Stromal cell of bone marrow (primary cell): ENCODE measurements at places on chromosomes 11 and 22.

GRCh38 chr22:49014227-49015201 is 813.2 kb downstream of the BRD1 start:
- DNase-seq = no peak

DNA sequence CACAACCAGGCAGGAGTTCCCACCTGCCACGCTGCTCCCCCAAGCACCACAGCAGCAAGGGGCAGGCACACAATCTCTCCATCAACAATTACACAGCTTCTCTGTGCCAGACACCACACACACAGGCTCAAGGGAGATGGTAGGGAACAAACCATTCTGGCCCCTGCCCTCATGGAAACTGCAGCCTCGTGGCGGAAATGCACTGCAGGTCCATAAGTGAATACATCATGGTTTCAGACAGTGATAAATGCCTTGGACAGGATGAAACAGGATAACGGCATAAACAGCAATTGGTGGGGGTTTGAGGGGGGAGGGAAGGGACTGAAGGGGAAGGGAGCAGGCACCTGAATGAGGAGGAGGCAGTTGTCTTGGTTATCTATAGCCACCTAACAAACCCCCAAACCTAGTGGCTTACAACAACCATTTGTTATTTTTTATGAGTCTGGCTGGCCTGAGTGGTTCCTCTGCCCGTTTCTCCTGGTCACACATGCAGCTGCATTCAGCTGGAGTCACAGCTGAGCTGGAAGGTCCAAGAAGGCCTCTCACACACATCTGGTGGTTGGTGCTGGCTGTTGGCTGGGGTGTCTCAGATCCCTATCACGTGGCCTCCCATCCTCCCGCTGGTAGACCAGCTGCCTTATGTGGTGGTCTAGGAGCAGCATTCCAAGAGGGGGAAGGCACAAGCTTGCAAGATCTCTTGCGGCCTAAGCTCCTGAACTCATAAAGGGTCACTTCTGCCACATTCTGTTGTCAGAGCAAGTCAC is 15.0 kb upstream of the YWHAH start:
- no peak for DNase-seq

- no peak for DNase-seq
Measured at GRCh38 chr11:79119491-79120284, 321.1 kb downstream of the TENM4 start.

GRCh38 chr11:1197431-1197885 is 25.4 kb upstream of the MUC5B start:
- no peak for DNase-seq

DNA sequence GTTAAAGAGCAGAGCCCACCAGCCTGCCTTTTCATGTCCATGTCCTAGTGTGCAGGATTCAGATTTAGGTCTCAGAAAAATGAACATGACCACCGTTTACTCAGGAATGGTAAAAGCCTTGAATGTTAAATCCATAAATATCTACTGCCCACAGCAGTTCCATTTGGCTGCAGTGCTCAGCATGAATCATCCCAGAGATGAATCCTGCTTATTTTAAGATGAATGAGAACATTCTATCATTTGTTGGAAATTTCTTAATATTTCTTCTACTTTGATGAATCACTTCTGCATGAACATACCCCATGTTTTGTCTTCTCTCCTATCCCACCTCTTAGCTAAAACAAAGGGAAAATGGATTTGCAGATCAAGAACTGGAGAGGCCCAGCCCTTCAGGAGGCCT is 47.5 kb upstream of the AQP11 start:
- DNase-seq = peak; percentile 70

- DNase-seq = no peak
Measured at GRCh38 chr11:83643115-83643514, 356.9 kb upstream of the CCDC90B start.

DNA sequence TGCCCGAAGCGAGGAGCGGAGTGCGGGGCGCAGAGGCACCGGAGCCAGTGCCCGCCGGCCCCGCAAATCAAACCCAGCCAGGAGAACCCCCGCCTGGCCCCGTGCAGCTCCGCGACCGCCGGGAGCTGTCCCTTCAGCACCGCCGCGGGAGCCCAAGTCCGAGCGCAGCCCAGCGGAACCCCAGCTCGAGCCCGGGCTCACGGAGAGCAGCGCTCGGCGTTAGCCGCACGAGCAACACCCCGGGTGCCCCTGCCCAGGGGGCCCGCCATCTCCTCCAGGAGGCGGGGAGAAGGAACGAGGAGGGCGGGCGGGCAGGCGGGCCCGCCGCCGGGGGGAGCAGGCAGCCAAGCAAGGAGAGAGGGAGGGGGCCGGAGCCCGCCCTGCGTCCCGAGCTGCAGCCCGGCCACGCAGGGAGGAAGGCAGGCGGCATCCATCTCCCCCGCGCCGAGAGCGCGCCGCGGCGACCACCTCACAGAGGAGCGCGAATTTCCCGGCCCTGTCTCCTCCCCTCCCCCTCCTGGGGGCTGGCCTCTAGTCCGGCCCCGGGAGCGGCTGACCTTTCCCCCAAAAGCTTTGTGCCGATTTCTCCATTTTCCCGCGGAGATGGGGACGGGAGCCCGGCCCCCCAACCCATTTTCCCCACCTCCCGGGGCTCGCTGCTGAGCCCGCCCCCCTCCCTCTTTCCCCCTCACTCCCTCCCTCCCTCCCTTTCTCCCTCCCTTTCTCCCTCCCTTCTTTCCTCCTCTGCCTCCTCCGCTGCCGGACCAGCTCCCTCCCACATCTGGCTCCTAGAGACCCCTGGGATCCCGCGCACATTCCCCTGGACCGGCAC is 621 bp downstream of the KCNC1 start:
- DNase-seq = peak; percentile 41

DNA sequence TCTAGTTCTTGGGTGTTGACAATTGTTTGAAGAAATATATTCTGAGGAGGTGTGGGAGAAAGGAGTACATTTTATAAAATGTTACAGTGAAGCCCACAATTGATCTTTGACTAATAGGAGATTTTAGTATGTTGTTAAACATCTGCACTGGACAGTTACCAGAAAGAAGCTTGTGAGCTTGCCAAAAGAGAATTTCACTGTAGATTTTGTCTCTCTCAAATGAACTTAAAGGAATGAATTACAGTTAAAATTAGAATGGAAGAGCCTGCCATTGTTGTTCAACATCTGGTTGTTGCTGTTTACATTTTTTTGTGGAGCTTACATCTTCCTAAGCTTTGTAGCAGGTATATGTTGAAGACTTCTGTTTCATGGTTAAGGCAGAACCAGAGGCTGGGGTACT is 620.5 kb upstream of the CCDC179 start:
- DNase-seq = no peak

DNA sequence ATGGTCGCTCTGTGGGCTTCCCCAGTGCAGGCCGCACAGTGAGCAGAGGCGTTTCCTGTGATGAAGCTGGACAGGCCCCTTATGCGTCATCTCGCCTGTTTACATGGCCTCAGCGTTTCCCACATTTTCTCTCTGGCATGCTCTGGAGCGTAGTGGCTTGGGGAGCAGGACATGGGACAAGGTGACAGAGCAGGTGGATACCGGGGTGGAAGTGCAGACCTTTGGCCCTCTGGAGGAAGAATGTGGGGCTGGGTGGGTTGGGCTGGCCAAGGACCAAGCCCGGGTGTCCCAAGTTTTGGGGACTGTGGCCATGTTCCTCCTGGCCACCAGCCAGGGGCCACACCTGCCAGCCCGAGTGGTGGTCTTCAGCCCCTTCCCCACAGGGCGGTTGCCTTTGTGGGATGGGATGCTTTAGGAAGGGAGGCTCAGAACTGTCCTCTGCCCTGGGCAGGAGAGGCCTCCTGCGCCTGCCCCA is 446.6 kb downstream of the TBC1D22A start:
- no peak for DNase-seq

DNA sequence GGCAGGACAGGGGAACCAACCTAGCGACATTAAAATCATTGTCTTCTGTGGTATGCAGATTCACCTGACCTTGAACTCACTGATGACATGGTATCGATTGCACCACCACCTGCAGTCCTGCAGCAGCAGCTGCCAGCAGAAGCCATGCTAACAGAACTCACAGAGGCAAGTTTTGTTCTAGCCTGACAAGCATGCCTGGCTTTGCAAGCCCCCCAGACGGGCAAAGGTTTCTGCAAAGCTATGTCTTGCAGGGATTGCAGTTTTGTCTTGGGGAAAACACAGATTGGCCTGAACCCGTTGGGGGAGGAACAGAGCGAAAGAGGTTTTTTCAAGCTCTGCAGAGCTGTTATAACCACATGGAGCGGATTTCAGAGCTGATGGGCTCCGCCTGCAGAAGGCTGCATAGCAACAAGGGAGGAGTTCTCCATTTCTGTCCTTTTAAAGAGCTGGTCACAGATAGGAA is 221.0 kb downstream of the HIPK3 start:
- DNase-seq = no peak

DNA sequence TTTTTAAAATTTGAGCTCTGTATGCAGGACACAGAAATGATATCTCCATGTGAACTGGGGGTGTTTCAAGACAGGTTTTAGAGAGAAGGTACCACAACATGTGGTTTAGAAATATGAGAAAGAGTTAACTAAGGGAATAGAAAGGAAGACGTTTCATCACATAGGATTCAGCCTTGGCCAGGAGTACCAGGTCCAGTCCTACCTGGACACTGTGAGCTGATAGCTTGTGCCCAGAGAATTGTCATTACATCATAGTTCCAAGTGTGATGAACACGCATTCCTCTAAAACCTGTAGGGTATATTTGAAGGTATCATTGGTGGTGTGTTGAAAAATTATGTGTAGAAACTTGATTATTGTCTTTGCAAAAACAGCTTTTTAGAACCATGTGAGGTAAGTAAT is 1.8 kb downstream of the SLC22A9 start:
- DNase-seq = no peak

- DNase-seq = no peak
Measured at GRCh38 chr11:130455483-130456127, 7.2 kb downstream of the ADAMTS15 start.

DNA sequence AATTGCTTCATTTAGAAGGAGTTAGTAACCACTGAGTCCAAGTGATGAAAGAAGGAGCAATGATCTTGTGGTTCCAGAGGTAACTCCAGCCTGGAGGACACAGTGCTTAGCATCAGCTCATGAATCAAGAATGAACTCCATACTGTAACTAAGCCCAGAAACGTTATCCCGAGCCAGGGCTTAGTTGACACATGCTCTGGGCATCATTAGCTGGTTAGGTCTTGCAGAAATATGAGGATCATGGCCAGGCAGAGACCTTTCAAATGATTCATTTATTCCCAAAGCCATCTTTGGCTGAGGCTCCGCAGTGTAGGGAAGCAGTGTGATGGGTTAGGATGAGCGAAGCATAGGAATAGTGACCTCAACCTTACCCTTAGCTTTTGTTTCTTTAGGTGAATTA is 277.4 kb downstream of the FAM76B start:
- DNase-seq = peak; percentile 98

- DNase-seq = peak; percentile 61
Measured at GRCh38 chr11:119373921-119374631, 7.4 kb downstream of the USP2 start.

GRCh38 chr11:122230385-122230755 is 114.4 kb upstream of the BLID start:
- DNase-seq = no peak

GRCh38 chr11:117588166-117588810 is 208.7 kb downstream of the DSCAML1 start:
- DNase-seq = no peak

- no peak for DNase-seq
Measured at GRCh38 chr11:68077617-68078582, 39.1 kb downstream of the TCIRG1 start.

DNA sequence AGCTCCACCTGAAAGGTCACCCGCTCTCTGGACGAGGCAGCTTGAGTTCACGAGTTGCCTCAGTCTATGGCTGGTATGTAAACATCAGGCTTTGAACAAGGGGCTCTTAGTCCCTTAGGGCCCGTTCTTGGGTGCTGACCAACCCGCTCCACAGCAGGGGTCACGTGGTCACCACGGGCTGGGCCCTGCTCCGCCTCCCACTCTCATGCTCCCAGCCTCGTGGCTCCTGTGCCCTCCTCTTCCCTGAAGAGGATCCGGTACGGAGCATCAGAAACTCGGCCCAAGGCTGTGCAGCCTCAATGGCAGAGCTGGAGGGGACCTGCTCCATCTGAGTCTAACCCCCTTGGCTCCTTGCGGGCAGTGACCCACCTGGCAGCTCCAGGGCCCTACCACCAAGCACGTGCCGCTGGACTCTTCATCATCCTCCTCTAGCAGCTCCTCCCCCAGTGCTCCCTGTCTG is 54.2 kb upstream of the TTLL12 start:
- DNase-seq = no peak

- DNase-seq = no peak
Measured at GRCh38 chr11:77111946-77112345, 9.3 kb downstream of the OMP start.

DNA sequence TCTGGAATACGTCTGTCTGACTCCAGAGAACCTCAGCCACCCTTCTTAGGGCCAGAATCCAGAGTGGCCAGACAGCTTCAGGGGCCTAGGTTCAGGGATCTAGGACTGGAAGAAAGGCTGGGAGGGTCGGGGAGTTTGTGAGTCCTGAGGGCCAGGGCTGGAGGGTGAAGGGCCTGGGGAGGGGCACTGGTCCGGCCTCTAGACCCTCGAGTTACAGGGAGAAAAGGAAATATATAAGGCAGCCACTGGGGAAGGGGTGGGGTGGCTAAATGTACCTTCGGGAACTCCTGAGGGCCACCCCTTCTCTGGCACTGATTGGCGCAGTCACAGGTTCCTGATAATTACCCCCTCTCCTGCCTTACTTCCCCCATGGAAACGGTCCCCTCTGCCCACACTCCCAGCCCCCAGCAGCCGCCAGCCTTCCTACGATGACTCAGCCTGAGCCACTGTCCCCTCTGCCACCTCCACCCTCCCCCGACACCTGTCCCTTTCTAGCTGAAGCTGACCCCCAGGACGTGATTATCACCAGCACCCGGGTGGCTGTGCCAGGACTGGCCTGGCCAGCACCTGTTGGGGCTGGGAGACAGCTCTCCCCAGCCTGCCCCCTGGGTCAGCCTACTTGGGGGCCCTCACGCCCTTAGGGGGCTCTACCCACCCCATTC is 26.4 kb downstream of the MB start:
- DNase-seq = no peak

DNA sequence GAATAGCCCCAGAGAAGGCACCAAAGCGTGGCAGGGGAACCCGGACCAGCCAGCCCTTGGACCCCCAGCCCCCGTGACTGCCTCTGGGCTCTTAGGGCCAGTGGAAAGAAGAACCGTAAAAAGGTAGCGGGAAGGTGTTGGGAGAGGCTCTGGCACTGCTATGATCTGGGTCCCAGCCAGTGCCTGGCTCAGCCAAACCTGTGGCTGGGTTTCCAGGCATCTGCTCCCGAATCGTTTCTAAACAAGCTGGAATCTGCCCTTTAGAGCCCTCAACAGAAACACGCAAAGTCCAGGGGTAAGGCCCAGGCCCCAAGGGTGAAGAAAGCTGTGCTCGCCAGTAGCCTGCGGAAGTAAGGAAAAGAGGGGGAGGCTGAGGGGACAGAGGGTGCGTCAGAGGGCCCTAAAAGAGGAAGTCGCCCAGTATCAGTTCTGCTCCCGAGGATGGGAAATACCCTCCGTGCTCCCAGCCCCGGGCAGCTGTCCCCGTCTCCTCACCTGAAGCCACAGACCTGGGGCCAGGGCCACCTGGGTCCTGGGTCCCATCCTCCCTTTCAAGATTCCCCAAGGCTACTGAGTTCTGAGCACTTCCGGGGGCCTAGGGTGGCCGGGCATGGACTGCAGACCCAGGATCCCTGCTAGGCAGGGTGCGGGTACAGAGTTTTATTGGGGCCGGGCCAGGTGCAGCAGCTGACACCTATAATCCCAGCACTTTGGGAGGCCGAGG is 24.7 kb downstream of the IL10RA start:
- DNase-seq = no peak
